ENCODE measurements at places on chromosomes 1 and 21.

DNA sequence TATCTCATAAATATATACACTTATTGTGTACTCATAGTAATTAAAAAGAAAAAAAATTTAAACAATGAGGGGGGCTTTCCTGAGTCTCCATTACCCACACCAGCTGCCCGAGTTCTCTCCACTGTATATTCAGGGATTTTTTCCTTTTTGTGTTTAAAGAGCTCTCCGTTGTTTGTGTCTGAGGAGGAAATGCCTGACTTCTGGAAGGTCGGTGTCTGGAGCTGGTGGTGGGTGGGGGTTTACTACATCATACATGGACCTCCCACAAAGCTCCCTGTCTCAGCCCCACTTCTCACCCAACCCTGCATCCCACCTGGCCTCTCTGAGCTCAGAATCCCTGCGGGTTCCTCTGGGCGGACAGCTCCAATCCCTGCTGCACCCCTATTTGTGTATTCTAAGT is 64.1 kb upstream of the ETV3 start:
- no peak for DNase-seq

GRCh38 chr1:160858097-160858496 is 4.6 kb downstream of the CD244 start:
- DNase-seq, result no peak

- no peak for DNase-seq
Observed at GRCh38 chr21:43794311-43794710, 4.9 kb downstream of the RRP1 start.

DNA sequence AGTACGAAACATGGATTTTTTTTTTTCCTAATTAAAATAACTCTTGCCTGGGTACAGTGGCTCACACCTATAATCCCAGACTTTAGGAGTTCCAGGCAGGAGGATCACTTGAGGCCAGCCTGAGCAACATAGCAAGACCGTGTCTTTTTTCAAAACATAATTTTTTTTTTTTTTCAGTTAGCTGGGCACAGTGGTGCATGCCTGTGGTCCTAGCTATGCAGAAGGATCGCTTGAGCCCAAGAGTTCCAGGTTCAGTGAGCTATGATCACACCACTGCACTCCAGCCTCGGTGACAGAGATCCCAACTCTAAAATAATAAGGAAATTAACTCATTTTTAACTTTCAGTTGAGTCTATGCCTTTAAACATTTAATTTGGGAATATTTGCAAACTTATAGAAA is 170.1 kb downstream of the NEK7 start:
- no peak for DNase-seq

GRCh38 chr1:217088011-217088410 is 364.8 kb upstream of the ESRRG start:
- DNase-seq, result no peak

DNA sequence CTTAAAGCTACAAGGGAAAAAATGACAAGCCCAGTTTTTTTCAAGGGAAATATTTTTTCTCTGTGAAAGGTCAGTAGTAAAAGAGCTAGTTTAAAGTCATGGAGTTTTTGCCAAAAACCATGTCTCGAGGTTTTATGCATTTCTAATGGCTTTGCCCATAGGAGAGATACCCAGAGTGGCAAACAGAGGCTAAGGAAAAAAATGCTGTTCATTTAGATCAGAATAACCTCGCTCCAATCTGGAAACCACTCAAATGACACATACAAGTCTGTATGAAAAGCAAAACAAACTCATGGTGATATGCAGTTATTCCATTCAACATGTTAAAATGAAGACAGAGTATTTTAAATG is 36.9 kb upstream of the EDEM3 start:
- no peak for DNase-seq

- peak; percentile 69 for DNase-seq
Observed at GRCh38 chr1:58785442-58786058, 1.7 kb upstream of the JUN start.

- no peak for DNase-seq
Observed at GRCh38 chr1:246772686-246773085, 48.5 kb downstream of the SCCPDH start.

DNA sequence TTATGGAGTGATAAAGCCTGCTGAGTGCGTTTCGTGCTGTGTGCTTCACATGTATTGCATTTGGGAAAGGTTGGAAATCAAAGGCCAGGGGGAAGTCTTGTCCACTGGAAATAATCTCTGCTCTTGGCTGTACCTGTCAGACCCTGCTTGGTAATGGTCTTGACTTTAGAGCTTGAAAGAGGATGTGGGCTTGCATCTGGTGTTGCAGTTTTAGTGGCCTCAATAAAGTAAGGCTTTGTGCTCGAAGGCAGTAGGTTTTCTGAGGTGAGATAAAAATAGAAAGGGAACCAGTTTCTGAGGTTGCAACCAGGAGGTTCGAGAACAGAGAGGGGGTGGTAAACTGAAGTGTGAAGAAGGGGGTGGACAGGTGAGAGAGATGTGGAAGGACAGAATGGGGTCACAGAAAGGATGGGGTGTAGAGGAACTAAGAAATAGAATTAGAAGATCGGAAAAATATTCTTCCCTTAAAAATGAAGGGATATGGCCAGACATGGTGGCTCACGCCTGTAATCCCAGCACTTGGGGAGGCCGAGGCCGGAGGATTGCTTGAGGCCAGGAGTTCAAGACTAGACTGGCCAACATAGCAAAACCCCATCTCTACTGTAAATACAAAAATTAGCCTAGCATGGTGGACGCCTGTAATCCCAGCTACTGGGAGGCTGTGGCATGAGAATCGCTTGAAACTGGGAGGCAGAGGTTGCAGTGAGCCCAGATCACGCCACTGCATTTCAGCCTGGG is 1.5 kb downstream of the S100PBP start:
- no peak for DNase-seq

GRCh38 chr21:41817228-41817627 is 50.4 kb upstream of the RIPK4 start:
- DNase-seq, result peak; percentile 71

- no peak for DNase-seq
Observed at GRCh38 chr1:201296352-201296751, 13.0 kb downstream of the PKP1 start.

GRCh38 chr1:154863315-154864174 is 6.5 kb downstream of the KCNN3 start:
- DNase-seq, result peak; percentile 65

GRCh38 chr21:36323032-36323431 is 3.0 kb downstream of the MORC3 start:
- no peak for DNase-seq

- DNase-seq, result no peak
Observed at GRCh38 chr1:160625725-160626498, 20.9 kb downstream of the SLAMF1 start.

DNA sequence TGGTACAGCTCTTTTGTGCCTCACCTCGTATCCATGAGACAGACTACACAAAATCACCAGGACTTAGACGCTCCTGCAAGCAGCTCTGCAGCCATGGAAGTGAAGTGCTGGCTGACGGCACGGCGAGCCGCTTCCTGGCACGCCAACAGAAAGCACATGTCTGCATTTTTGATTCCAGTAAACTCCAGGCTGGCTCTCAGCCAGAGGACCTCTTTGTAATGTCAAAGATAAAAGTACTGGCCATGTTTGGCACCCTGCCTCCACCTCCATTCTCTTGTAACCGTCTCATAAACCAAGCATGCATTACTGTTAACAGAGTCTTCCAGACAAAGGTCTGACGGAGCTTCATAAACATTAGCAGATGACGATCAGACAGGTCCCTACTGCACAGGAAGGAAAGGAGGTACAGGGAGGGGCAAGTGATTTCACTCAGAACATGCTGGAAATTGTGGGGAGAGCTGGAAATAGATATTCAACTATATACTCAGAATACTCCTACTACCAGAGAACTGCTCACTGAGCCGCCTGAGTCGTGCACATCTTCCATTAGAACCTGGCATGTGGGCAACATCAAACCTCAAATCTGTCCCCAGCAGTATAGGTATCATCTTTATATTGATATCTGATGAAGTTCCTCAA is 632.0 kb downstream of the SMYD3 start:
- DNase-seq, result peak; percentile 21

DNA sequence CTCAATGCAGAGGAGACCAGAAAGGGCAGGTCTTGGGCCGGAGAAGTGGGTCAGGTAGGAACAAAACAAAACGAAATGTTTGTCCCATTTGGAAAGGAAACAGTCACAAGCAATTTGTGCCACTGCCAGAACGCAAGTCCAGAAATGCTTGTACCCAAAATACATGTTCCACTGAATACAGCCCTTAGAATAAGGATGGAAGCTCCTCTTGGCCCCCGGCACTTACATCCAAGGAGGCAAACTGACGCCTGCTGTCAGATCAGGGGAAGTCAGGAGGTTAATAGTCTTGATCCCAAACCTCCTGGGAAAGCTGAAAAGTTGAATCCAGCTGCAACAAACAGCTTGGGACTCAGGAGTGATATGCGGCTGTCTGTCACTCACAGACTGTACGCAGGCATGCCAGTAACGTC is 75.9 kb upstream of the GALNT2 start:
- DNase-seq, result no peak

- no peak for DNase-seq
Observed at GRCh38 chr1:236311040-236311439, 29.3 kb upstream of the ERO1B start.

DNA sequence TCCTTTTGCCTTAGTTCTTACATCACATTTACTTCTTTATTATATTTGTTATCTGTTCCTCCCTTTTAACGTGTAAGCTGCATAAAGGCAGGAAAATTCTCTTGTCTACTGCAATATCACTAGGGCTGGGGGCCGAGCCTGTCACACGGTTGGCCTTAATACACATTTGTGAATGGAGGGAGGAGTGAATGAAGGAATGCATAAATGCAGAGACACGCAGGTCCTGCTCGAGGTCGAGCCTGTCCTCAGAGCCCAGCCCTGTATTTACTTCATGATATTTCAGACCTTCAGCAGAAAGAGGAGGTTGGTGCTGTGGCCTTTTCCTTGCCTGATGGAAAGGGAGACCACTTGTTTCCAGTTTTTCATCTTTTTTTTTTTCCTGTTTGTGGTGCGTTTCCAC is 671.3 kb downstream of the PTPRU start:
- DNase-seq, result no peak

GRCh38 chr21:31514598-31514997 is 144.9 kb upstream of the SOD1 start:
- peak; percentile 34 for DNase-seq

DNA sequence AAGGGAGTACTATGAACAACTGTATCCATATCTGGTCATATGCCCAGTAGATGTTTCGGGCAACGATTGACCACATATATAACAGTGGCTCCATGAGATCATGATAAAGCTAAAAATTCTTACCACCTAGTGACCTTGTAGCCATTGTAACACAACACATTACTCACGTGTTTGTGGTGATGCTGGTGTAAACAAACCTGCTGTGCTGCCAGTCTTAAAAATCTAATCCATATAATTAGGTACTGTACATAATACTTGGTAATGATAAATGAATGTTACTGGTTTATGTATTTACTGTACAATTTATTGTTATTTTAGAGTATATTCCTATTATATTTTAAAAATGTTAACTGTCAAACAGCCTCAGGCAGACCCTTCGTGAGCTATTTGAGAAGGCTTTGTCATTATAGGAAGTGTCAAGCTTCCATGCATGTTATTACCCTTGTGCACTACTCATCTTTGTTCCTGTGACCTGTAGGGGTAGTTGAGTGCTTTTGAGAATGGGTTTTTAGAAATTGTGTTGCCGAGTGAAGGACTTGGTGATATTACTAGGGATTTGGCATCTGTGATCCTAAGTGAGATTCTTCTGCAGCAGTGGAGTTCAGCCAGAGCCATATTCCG is 23.6 kb downstream of the DIP2A start:
- DNase-seq, result no peak

GRCh38 chr1:2380816-2381591 is 10.3 kb downstream of the MORN1 start:
- no peak for DNase-seq

All from Calu3 (cell line).